Left ventricle myocardium inferior (tissue), 1 donor: ENCODE measurements at places on chromosomes 2 and 18. TPM values are rescaled to one million over a fixed set of nuclear protein-coding genes. Genes with fewer than 3 reads are reported as not detected.
A peak's percentile ranks its signal among the peaks of the same experiment; 100 is the strongest.

Gene SERPINB2
- total RNA-seq, result not detected

Gene HOXD12
- total RNA-seq, result not detected

Gene GPR35
- total RNA-seq, result 1.3 TPM

Gene ICOS
- not detected for total RNA-seq

Gene B3GNT7
- 2.4 TPM for total RNA-seq

Gene TRIM43
- not detected for total RNA-seq

Gene SETBP1
- 10.3 TPM for total RNA-seq

Gene TTC21B
- total RNA-seq, result 15.5 TPM

DNA sequence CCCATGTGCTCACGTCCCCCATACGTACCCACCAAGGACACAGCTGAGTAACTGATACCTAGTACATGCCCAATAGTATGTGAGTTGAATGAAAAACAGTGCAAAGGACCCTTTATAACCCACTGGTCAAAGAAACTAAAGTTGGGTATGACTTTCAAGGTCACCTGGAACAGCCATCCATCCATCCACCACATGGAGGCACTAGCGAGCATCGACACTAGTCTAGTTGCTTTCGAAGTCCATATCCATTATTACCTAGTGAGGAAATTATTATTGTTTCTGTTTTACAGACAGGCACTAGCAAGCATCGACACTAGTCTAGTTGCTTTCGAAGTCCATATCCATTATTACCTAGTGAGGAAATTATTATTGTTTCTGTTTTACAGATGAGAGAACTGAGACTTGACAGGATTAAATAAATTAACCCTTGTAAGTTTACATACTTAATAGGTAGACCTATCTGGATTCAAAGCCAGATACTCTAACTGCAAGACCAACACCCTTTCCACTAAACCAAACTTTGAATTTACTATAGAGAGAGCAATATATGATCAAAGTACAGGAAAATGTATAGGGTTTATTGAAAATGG is 233.7 kb downstream of the METTL4 start:
- H3K36me3 ChIP-seq, result no peaks in the 10 kb centered on the region
- no peak for DNase-seq
- H3K4me1 ChIP-seq, result no peaks in the 10 kb centered on the region
- no peak overlapping the region for H3K27ac ChIP-seq

GRCh38 chr2:133835821-133836619 is 267.8 kb upstream of the NCKAP5 start:
- H3K4me1 ChIP-seq, result no peaks in the 10 kb centered on the region
- DNase-seq, result no peak
- H3K4me3 ChIP-seq, result no peak overlapping the region
- no peak overlapping the region for H3K27ac ChIP-seq

GRCh38 chr2:149330127-149331022 is at the start of gene LYPD6:
TSS of gene LYPD6 (plus strand) at chr2:149330587. CDS start at chr2:149437709, 107,122 bp downstream.
- DNase-seq, result peak; percentile 66
- peaks cover 20% of the 10 kb centered on the region for H3K4me1 ChIP-seq
- no peaks in the 10 kb centered on the region for H3K36me3 ChIP-seq
- no peak within 1 kb of the TSS for H3K27ac ChIP-seq
- H3K27me3 ChIP-seq, result peaks cover 63% of the 10 kb centered on the region
- peak within 1 kb of the TSS; percentile 77 for H3K4me3 ChIP-seq

DNA sequence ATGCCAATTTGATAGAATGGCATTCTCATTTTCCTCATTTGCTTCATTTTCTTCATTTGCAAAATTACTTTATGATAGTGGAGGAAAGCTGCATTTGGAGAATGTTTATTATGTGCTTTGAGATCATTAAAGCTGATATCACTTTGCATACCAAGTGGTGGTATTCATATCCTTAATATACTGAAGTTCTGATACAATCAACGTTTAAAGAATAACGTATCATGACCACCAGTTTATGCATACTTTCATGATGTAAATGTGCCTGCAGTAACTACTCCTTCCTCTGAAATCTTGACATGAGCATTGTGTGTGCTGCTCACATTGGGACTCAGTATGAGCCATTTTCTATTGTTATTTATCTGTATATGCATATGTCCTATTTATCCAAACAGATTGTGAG is 302.1 kb downstream of the ARHGAP15 start:
- no peaks in the 10 kb centered on the region for H3K27me3 ChIP-seq
- H3K4me1 ChIP-seq, result peaks cover 3% of the 10 kb centered on the region
- peak overlapping the region; percentile 40 for H3K27ac ChIP-seq

DNA sequence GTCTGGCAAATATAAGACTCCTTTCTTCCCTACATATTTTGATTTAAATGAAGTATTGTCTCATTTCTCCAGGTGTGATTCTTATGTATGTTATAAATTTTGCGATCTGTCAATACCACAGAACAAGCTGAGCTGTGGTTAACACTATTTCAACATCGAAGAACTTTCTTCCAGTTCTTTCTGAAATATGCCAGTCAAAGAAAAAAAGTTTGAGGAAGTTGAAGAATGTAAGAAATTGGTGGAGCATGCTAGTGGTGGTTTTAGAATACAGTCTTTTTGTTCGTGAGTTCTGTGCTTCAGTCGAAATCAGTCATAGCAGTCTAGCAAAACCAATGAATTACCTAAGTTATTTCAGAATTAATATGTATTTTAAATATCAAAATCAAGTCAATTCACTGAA is 8.6 kb upstream of the COBLL1 start:
- DNase-seq, result no peak
- no peaks in the 10 kb centered on the region for H3K27me3 ChIP-seq
- H3K4me3 ChIP-seq, result no peak overlapping the region
- H3K4me1 ChIP-seq, result no peaks in the 10 kb centered on the region
- H3K36me3 ChIP-seq, result no peaks in the 10 kb centered on the region

DNA sequence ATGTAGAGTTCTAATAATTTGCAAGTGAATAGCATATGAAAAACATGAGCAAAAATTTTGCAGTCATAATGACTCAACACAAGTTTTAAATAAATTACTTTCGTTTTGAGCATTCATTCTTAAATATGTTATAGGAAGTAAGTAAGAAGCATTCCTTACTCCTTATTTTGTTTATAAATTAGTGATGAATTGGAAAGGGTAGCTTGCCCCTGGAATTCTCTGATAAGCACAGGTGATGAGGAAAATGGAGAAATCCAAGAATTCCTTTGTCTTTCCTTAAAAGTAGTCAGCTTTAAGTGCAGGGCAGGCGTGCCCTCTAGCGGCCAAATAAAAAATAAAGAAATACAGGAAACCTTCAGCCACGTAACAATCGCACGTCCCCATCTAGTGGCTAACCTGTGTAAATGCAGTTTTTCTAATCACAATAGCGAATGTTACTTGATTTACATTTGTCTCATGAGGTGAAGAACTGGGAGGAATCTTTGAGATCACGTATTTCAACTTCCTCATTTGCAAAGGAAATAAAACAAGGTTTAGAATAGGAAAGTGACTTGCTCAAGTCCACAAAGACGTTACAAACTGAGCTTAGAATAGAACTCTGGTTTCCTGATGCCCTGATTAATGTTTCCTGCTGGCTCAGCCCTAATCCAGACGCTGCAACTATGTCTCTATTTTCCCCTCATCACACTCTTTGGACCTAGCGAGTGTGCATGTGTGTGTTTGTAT is 47.2 kb upstream of the ZNG1B start:
- H3K4me1 ChIP-seq, result no peaks in the 10 kb centered on the region
- peak overlapping the region; percentile 32 for H3K4me3 ChIP-seq
- H3K27ac ChIP-seq, result no peak overlapping the region
- H3K27me3 ChIP-seq, result peaks cover 3% of the 10 kb centered on the region
- DNase-seq, result no peak

- no peaks in the 10 kb centered on the region for H3K4me1 ChIP-seq
- H3K36me3 ChIP-seq, result no peaks in the 10 kb centered on the region
- DNase-seq, result no peak
- H3K4me3 ChIP-seq, result no peak overlapping the region
- H3K27me3 ChIP-seq, result peaks cover 16% of the 10 kb centered on the region
Observed at GRCh38 chr2:18378020-18378653, 182.3 kb downstream of the RDH14 start.

DNA sequence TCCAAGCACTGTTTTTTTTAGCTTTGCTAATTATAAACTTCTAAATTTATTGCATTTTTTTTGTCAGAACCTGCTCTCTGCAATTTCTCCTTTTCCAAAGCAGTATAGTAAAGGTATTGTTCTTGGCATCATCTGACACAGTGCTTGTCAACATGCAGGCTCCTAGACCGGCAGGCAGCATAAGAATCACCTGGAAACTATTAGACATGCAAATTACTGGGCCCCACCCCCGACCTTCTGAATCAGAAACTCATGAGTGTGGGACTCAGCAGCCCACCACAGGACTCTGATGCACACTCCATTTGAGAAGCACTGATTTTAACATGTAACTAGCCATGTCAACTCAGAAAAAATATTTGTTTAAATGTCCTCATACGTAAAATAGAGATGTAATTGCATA is 551.1 kb upstream of the CELF4 start:
- no peaks in the 10 kb centered on the region for H3K4me1 ChIP-seq
- no peak for DNase-seq
- H3K27ac ChIP-seq, result no peak overlapping the region
- no peaks in the 10 kb centered on the region for H3K27me3 ChIP-seq
- H3K4me3 ChIP-seq, result no peak overlapping the region
- no peaks in the 10 kb centered on the region for H3K36me3 ChIP-seq

DNA sequence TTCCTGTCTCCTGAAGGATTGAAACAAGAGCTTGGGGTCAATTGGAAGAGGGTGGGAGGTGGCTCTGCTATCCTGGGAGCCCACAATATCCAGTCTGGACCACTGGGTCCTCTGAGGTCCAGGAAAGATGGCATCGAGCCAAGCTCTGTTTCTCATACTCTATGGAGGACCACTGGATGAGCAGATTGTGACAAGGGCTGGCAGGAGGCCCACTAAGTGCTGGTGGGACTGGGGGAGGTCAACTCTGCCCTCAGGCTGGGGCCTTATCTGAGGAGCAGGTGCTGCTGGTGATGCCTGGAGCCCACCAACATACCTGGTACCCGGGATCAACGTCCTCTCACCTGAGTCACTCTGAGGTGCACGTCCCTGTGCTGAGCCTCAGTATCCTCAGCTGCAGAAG is 142.4 kb downstream of the NDUFA10 start:
- DNase-seq, result no peak
- no peak overlapping the region for H3K4me3 ChIP-seq
- H3K4me1 ChIP-seq, result peaks cover 7% of the 10 kb centered on the region
- H3K27me3 ChIP-seq, result peaks cover 14% of the 10 kb centered on the region

DNA sequence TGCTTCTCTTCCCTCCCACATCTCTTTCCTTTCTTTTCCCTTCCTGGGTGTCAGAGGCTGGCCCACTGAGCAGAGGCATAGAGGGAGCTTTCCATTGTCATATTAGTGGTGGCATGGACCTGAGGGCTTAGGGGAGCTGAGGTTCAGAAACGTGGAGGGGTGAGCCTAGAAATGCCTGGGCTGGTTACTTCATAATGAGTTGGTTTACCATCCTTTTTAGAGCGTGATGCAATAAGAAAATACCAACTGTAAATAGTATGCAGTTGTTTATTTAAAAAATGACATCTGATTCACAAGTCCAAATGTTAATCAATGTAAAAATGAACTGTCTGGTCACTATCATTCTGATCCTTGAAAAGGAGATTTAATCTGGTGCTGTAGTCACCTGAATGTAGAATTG is 46.3 kb downstream of the MYO1B start:
- no peak for DNase-seq
- no peaks in the 10 kb centered on the region for H3K36me3 ChIP-seq
- peaks cover 47% of the 10 kb centered on the region for H3K4me1 ChIP-seq
- H3K27me3 ChIP-seq, result no peaks in the 10 kb centered on the region

GRCh38 chr2:201244829-201245228 is 15.5 kb upstream of the CASP8 start:
- no peaks in the 10 kb centered on the region for H3K4me1 ChIP-seq
- H3K4me3 ChIP-seq, result no peak overlapping the region
- H3K27me3 ChIP-seq, result no peaks in the 10 kb centered on the region
- no peaks in the 10 kb centered on the region for H3K36me3 ChIP-seq
- H3K27ac ChIP-seq, result no peak overlapping the region

DNA sequence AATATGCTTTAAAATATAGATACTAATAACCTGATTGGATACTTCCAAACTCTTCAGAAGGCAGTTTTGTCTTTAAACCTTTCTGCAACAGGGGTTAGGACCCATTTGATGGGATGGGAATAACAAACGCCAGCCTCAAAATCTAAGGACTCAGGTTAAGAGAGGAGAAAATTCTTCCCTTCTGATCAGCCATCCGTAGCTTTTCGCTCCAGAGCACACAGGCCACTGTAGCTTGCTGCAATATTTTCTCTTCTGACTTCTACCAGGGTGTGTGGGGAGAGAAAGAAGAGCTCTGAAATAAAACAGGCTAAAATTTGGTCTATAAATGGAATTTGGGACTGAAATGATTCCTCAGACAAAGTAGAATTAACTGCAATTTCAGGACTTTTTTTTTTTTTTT is 95.1 kb downstream of the ALPK2 start:
- H3K27me3 ChIP-seq, result no peaks in the 10 kb centered on the region
- H3K4me3 ChIP-seq, result no peak overlapping the region
- H3K27ac ChIP-seq, result no peak overlapping the region
- peaks cover 37% of the 10 kb centered on the region for H3K4me1 ChIP-seq
- H3K36me3 ChIP-seq, result peaks cover 3% of the 10 kb centered on the region
- DNase-seq, result no peak

DNA sequence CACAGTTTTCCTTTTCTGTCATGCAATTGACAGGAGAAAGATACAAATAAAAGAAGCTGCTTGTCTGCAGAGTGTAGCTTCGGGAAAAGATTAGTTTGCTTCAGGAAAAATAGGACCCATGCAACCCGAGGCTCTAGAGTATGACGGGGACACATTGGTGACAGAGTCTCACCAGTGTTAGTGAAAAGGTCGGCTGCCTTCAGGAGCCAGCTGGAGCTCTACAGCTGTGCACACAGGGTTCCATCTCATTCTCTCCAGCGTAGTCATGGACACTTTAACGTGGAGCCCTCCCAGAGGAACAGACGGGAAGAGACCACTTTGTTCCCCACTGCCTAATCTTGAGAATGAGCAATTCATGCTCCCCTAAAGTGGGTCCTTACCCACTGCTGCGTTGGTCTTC is 42.9 kb downstream of the FECH start:
- no peak for DNase-seq
- H3K36me3 ChIP-seq, result no peaks in the 10 kb centered on the region
- H3K27me3 ChIP-seq, result peaks cover 1% of the 10 kb centered on the region
- no peak overlapping the region for H3K4me3 ChIP-seq
- no peaks in the 10 kb centered on the region for H3K4me1 ChIP-seq

DNA sequence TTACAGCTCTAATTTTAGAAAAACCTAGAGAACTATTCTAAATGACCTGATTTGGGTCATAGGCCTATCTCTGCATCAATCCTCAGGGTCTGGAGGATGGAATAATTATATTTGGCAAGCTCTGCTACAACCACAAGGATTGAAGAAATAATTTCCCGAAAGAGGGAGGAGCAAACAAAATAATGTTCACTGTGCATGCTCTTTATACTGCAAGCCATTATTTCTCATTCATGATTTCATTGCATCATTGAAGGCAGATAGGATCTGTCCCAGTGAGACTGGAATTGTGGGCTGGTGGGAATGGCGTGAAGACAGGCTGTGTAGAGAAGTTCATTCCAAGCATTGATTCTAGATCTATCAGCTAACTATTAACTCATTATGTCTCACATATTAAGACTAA is 12.7 kb upstream of the MAPRE2 start:
- H3K27ac ChIP-seq, result peak overlapping the region; percentile 46
- no peak overlapping the region for H3K4me3 ChIP-seq
- H3K27me3 ChIP-seq, result no peaks in the 10 kb centered on the region
- H3K4me1 ChIP-seq, result peaks cover 43% of the 10 kb centered on the region
